ENCODE measurements at places on chromosomes 11 and 22. TPM values are rescaled to one million over a fixed set of nuclear protein-coding genes. Genes with fewer than 3 reads are reported as not detected.

The HOATZ gene
- not detected for polyA plus RNA-seq

The VPREB1 gene
- polyA plus RNA-seq: not detected

The RASSF7 gene
- polyA plus RNA-seq: 20.3 TPM

The HIC2 gene
- 0.41 TPM for polyA plus RNA-seq

The SREBF2 gene
- polyA plus RNA-seq: 16.9 TPM

The GLYAT gene
- polyA plus RNA-seq: not detected

The CDCA5 gene
- 2.9 TPM for polyA plus RNA-seq

The SCUBE2 gene
- polyA plus RNA-seq: not detected

The MUC2 gene
- polyA plus RNA-seq: not detected

The ZC3H12C gene
- not detected for polyA plus RNA-seq

The SLC25A17 gene
- polyA plus RNA-seq: 22.2 TPM

The SEC14L6 gene
- polyA plus RNA-seq: not detected

The TMEM25 gene
- 16.8 TPM for polyA plus RNA-seq

The GRAMD1B gene
- polyA plus RNA-seq: 3.4 TPM

The ALX4 gene
- not detected for polyA plus RNA-seq

The HMOX1 gene
- 5.3 TPM for polyA plus RNA-seq

All from immature natural killer cell (primary cell).